Stomach (tissue), 19 donors: ENCODE measurements at places on chromosomes 4 and X.

GRCh38 chr4:123953566-123953965 lies 557.0 kb downstream of the SPRY1 start:
- no peak for DNase-seq

DNA sequence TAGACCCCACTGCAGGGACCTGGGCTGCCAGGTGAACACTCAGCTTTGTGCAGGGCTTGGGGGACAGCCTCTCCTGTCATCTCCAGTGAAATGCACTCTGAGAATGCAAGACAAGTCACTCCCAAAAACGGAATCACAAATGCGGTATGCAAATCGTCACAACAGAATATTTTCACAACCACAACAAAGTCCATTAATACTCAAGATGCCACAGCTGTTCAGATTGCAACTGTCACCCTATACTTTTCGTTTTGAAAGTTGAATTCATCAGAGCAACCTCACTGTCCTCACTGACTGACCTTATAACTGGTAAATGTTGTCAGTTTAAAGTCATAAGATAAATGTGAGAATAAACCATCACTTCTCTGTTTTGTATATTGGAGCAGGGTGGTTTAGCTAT lies 16.6 kb downstream of the JAKMIP1 start:
- no peak for DNase-seq

GRCh38 chr4:173508386-173509035 lies 21.5 kb downstream of the HAND2 start:
- DNase-seq, result no peak

GRCh38 chrX:49664824-49665223 lies 31.0 kb downstream of the PAGE1 start:
- DNase-seq, result no peak

GRCh38 chr4:83772685-83773084 lies 236.8 kb downstream of the GPAT3 start:
- DNase-seq, result no peak

DNA sequence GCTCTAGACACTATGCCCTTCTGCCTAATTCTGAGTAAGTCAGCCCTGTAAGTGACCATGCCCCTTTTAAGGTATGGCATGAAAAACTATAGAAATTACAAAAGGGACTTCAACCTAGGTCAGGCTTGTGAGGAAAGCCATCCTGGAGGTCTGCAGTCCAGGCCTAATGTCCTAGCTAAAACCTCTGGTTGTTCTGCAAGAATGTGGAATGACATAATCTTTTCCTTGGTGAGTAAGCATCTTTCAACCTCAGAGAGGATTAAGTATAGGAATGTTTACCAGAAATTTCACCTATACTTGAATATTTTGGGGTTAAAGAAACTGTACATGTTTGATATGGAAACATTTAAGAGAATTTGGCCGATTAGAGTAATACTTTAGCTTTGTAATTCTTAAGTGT lies 23.8 kb upstream of the HPSE start:
- no peak for DNase-seq

- no peak for DNase-seq
Measured at GRCh38 chr4:158384414-158384813, 137.3 kb upstream of the RXFP1 start.

DNA sequence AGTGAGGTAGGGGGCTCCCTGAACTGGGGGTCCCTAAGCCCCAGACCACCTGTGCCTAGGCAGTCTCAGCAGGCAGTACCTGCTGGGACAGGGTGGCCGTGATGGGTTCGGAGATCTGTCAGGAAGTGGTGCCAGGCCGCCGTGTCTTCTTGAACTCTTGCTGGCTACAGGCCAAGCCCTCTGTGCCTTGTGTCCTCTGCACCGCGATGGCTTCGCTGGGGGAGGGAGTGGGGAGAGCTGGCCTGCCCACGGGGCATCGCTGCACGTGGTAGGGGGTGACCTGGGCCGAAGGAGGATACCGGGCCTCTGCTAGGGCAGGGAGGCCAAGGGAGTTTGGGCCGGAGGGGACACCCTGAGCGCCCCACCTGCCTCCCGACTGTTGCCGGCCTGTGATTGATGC lies 96.7 kb upstream of the NKX1-1 start:
- DNase-seq, result no peak
